ENCODE measurements at places on chromosomes 2 and 18. TPM values are rescaled to one million over a fixed set of nuclear protein-coding genes. Genes with fewer than 3 reads are reported as not detected.

GRCh38 chr2:9103663-9104277, 100.3 kb upstream of the MBOAT2 start:
- no peaks in the 10 kb centered on the region for H3K27me3 ChIP-seq
- H3K4me1 ChIP-seq: no peaks in the 10 kb centered on the region
- no peak overlapping the region for H3K4me3 ChIP-seq

DNA sequence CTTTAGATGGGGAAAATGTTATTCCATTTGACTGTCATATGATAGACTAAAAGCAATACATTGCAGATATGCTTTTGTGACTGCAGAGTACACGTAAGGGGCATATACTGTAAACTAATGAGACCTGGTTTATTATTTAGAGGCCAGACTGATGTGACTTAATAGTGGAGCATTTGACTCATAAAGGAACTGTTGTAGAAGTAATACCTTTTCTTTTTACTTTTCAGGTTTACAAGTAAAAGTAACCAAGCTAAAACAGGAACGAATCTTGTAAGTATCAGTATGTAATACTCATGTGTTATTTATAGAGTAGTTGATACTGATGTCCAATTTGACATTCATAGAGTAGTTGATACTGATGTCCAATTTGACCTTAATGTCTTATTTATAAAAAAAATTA, 13.1 kb downstream of the RBBP8 start:
- no peak overlapping the region for H3K27ac ChIP-seq
- no peak overlapping the region for H3K4me3 ChIP-seq
- H3K36me3 ChIP-seq: peaks cover 6% of the 10 kb centered on the region

- no peak overlapping the region for H3K27ac ChIP-seq
- H3K36me3 ChIP-seq: no peaks in the 10 kb centered on the region
- DNase-seq: no peak
- no peak overlapping the region for H3K4me3 ChIP-seq
- no peaks in the 10 kb centered on the region for H3K4me1 ChIP-seq
These were observed 58.9 kb downstream of the SPTBN1 start for GRCh38 chr2:54514822-54515569.

COL6A3 gene
- total RNA-seq: 0.10 TPM

All from B cell (primary cell).